ENCODE measurements at places on chromosomes 2 and 18.

GRCh38 chr2:206193671-206194357 lies 34.1 kb downstream of the EEF1B2 start:
- DNase-seq, result no peak

DNA sequence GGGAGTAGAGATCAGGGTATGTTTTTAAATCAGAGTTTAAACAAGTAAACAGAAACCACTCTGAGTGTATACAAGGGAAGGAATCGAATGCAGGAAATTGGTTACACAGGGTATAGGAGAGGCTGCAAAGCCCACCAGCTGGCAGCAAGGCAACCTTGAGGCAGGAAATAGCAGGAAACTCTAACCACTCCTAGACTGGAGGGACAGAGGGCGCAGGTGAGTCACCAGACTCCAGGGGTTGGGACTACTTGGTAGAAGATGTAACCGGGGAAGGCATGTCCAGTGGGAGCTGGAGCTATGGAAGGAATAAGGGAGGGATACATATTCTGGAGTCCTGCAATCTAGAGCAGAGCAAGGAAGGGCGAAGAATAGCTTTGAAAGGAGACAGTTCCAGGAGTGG lies 152.3 kb downstream of the MEIS1 start:
- DNase-seq, result no peak

DNA sequence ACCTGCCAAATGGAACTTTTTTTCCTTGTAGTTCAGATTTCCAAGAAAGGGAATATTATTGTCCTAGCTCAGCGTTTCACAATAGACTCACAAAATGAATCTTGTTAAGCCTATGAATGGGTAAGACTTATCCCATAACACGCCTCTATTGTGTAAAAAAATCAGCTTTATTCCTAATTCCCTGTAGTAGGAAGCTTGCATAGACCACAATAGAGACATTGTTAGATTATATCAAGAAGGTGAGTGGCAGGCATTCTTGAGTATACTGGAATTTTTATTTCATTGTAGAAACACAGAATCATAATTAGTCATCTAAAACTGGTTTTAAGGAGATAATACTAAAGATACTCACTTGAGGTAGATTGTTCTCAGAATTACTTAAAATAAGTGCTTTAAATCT lies 46.5 kb upstream of the SLC30A6 start:
- DNase-seq, result no peak

DNA sequence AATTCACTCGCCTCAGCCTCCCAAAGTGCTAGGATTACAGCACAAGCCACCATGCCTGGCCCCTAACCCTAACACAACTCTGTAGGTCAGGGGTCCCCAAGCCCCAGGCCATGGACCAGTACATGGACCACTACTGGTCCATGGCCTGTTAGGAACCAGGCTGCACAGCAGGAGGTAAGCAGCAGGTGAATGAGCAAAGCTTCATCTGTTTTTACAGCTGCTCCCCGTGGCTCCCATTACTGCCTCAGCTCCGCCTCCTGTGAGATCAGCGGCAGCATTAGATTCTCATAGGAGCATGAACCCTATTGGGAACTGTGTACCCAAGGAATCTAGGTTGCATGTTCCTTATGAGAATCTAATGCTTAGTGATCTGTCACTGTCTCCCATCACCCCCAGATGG lies 201.7 kb downstream of the NRP2 start:
- DNase-seq, result no peak

DNA sequence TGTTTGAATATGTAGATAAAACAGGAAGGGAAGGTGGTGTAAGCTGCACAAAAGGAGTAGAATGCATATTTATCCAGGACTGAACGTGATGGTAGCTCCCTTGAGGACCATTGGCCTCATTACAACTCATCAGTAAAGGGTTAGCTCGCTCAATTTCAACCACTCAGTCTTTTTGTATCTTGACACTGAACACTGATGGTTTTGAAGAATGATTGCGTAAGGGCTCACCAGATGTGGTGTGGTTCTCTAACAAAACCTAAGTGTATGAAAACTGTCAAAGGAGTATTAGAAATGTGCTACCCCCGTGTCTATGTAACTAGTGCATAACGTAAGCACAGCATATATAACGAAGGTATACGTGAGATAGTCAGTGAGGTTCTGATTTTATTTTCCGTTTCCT lies 272.4 kb upstream of the THSD7B start:
- DNase-seq, result no peak

- DNase-seq, result peak; percentile 19
Measured at GRCh38 chr2:168490015-168490874, 34.2 kb downstream of the CERS6 start.

DNA sequence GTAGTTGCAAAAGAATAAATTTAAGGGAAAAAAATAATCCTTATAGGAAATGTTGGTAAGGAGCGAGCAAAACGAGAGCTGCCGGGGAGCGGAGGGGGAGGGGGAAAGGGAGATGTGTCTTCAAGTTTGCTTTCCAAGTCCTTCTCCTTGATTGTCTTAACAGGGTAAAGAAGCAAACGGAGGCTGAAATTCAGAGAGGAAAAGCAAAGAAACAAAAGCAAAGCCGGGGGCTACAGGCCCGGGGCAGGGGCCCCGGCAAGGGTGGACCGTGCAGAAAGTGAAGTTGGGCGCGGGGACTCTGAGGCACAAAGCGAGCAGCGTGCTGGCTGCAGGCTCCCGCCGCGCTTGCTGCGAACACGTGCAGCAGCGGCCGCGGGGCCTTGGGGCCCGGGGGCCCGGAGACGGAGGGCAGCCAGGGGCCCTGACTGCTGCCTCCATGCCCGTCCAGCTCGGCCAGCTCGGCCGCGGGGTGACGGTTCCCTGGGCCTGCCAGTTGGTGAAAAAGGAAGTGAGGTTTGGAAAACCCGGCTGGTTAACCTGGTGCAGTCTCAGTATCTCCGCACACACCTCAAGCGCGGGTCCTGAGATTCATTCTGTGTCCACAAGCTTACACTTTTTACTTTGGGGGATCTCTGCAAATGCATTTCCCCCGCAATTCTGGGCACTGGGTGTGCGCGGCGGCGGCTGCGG lies 4.1 kb downstream of the BCL11A start:
- peak; percentile 66 for DNase-seq

DNA sequence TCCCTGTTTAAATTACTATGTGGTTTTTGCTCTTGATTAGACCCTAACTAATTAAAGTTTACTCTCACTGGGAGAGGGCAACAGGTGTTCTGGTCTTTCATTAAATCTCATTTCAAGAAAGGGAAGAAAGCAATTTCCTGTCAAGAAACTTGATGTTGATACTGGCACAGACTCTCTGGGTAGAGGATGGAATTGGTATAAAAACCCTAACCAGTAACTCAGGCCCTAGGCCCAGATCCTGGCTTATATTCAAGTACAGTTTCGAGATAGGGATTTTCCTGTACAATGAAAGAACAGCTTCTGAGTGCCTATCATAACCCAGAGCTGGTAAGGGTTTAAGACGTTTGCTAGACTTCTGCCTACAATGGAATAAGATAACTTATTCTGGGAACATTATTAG lies 61.6 kb upstream of the ACYP2 start:
- DNase-seq, result no peak

DNA sequence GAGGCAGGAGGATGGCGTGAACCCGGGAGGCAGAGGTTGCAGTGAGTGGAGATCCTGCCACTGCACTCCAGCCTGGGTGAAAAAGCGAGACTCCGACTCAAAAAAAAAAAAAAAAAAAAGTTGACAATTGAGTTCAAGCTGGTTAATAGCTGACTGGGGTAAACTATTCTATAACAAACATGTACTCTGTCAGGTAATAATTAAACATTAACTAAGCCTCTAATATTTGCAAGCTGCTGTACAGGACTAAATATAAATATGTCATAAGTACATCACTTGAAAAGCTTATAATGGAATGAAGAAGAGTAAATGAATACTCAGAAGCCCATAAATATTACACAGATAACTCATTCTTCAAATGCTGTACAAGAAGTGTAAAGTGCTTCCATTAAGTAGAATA lies 190.4 kb upstream of the CRIM1 start:
- DNase-seq, result no peak

- DNase-seq, result peak; percentile 57
Measured at GRCh38 chr18:35478520-35479435, 19.0 kb downstream of the INO80C start.

DNA sequence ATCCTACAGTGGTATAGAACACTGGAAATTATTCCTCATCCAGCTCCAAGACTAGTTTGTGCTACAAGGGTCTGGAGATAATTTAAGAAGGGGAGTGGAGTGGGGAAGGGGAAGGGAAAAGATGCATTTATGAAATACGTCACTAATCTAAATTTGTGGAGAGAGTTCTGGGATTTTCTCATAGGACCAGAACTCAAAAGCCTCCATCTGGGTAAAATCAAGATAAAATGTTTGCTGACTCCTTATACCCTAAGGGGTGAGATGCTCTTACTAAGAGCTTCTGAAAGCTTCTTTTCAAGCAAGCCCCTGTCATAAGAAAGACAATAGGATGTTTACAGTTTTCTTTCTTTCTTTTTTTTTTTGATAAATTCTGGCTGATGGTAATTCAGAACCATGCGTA lies 88.5 kb upstream of the RBMS1 start:
- DNase-seq, result no peak

Measured in astrocyte of the hippocampus (primary cell).